ENCODE measurements at places on chromosomes 5 and 9. TPM values are rescaled to one million over a fixed set of nuclear protein-coding genes. Genes with fewer than 3 reads are reported as not detected.

GRCh38 chr5:52844885-52845284 lies 57.2 kb downstream of the ITGA1 start:
- no peak for DNase-seq

- no peak for DNase-seq
These were observed 301.5 kb upstream of the ARRDC3 start for GRCh38 chr5:91684625-91685024.

DNA sequence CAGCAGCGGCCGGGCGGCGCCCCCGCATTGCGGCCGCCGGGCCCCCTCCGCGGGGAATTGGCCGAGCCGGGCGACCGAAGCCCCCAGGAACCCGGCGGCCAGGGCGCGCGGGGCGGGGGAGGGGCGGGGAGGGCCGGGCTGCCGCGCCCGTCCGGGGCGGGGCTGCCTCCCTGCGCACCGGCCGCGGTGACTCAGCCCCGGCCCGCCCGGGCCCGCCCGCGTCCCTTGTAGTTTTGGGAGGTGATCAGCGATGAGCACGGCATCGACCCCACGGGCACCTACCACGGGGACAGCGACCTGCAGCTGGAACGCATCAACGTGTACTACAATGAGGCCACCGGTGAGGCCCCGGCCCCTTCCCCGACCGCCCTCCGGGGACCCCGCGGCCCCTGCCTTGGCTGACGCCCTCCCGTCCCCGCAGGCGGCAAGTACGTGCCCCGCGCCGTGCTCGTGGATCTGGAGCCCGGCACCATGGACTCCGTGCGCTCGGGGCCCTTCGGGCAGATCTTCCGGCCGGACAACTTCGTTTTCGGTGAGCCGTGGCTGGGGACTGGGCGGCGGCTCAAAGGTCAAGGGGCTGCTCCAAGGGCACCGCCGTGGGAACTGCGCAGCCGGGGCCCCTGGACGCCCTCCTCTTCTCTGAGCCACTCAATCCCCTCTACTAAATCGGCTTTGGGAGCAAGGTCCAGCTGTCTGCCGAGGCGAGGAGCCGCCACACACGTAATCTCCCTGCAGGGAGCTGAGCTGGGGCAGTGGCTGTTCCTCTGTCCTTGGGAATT lies 592 bp downstream of the TUBB4B start:
- DNase-seq, result peak; percentile 80

- DNase-seq, result no peak
These were observed 332.1 kb downstream of the PIK3R1 start for GRCh38 chr5:68547622-68548021.

DNA sequence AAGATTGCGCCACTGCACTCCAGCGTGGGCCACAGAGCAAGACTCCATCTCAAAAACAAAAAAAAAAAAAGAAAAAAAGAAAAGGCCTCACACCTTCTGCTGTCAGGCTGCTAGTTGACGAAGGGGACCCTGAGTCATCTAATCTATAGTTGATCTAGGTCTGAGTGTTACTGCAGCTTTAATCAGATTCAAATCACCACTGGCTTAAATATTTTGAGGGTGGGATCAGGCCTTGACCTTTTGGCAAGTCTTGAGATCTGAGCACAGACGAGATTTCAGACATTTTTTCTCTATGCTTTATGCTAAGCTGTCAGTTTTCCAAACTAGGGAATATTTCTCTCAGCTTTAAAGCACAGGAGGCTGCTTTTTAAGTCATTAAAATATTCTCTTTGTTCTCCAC lies 240.9 kb downstream of the GLIS3 start:
- no peak for DNase-seq

The IGIP gene
- total RNA-seq, result 14.4 TPM

The FKBP15 gene
- 20.4 TPM for total RNA-seq

DNA sequence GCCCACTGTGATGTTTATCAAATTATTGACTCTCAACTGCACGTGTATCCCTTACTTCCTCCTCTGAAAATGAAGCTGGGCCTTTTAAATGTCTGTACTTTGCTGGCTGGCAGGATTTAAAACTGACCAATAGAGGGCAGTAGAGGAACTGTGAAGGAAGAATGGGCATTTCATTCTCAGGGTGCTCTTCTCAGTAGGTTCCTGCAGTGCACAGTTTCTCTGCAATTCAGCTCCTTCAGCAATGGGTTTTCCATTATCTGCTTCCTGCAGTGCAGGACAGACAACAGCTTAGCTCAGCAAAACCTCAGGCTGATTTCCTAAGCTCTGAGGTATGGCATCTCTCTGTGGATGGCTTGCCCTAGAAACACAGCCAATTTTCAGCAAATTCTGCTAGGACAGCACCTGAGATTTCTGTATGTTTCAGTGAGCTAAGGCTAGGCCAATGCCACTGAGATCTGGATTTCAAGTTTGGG lies 298.4 kb upstream of the PRDM9 start:
- DNase-seq, result no peak

GRCh38 chr5:120682851-120683250 lies 218.8 kb downstream of the PRR16 start:
- DNase-seq, result no peak

DNA sequence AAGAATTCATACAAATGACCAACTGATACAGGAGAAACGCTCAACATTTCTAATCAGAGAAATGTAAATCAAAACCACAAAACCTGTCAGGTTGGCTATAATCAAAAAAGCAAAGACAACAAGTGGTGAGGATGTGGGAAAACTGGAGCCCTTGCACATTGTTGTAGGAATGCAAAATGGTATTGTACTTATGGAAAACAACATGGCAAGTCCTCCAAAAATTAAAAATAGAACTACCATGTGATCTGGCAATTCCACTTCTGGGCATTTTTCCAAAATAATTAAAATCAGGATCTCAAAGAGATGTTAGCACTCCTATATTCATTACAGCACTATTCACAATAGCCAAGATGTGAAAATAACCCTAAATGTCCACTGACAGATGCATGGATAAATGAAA lies 76.1 kb downstream of the FNIP1 start:
- no peak for DNase-seq

- no peak for DNase-seq
These were observed 155.1 kb downstream of the MAT2B start for GRCh38 chr5:163660486-163660885.

GRCh38 chr5:91042247-91042935 lies 340.7 kb downstream of the ARRDC3 start:
- no peak for DNase-seq

- no peak for DNase-seq
These were observed 99.8 kb upstream of the DAP start for GRCh38 chr5:10860645-10861422.

GRCh38 chr5:169864483-169864882 lies 115.8 kb downstream of the INSYN2B start:
- no peak for DNase-seq

The PCDHGA3 gene
- 5.0 TPM for total RNA-seq
